Hypothalamus (tissue), 51 donors: ENCODE measurements at places on chromosomes 2 and 18.

GRCh38 chr2:55547001-55547400 lies 27.5 kb downstream of the CFAP36 start:
- no peak for DNase-seq

GRCh38 chr18:50619861-50620275 lies 60.0 kb downstream of the MAPK4 start:
- no peak for DNase-seq

GRCh38 chr2:36696533-36696932 lies at the start of gene VIT:
Gene VIT (plus strand): TSS chr2:36696707. CDS start chr2:36716371, 19,664 bp downstream.
- DNase-seq, result no peak

DNA sequence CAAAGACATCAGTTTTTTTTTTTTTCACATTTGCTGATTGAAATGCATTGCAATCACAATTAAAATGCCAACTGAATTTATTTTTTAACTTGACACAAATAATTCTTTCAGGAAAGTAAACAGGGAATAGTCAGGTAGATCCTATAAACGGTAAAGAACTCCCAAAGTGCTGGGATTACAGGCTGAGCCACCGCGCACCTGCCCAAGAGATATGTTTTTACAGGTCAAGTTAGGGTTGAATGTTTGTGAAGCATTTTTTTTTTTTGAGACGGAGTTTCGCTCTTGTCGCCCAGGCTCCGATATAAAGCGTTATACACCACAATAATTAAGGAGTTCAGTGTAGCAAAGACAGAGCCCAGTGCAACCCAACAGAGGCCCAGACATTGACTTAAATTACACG lies 15.1 kb downstream of the ITM2C start:
- no peak for DNase-seq

DNA sequence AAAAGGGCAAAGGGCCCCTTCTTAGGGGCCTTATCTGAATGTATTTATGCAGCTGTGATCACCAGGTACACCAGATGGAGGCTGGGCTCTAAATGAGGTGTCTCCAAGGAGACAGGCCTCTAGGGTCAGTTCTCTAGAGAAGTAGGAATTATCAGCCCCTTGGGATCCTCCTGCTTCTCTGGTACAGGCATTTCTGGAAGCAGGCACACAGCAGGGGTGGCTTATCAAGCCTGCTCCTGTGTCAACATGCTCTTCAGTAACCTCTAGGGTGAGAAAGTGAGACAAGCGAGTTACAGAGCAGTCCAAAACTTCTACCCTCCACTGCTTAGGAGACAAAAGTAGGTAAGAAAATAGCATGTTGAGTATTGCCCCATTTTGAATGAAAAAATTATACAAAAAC lies 13.8 kb downstream of the TPGS2 start:
- no peak for DNase-seq

DNA sequence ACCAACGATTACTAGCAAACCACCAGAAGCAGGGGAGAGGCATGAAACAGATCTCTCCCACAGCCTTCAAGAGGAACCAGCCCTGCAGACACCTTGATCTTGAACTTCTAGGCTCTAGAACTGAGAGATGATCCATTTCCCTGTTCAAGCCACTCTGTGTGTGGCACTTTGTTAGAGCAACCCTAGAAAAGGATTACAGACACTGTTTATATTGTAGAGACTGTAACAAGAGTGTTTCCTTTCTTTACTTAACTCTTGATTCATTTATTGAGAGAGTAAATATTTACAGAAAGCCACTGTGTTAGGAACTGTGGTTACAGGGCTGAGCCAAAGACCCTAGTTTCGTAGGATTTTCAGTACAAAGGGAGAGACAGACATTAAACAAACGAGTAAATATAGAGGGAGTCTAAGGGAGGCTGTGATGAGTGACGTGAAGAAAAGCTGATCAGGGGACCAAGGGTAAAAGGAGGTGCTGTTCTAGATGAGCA lies 10.9 kb downstream of the CCDC68 start:
- no peak for DNase-seq

DNA sequence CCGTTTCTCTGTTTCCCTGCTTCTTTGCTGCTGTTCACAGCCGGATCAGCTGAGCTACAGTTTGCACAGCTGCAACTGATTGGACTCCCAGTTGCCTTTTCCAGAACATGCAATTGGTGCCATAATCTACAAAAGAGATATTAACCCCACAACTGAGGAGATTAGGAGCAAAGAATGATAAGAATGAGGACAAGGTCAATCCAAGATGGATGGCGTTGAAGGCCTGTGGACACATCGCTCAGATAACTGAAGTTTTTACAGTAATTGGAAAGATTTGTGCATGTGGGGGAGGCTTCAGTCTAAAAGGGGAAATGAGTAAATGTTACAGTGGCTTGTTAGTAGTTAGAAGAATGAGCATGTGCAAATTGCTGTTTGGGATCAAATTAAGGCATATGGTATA lies 263.2 kb downstream of the TGIF1 start:
- DNase-seq, result no peak

- no peak for DNase-seq
Observed at GRCh38 chr18:35521133-35521532, 23.4 kb upstream of the INO80C start.

GRCh38 chr2:174334278-174334715 lies 457 bp upstream of the SP9 start:
- no peak for DNase-seq

DNA sequence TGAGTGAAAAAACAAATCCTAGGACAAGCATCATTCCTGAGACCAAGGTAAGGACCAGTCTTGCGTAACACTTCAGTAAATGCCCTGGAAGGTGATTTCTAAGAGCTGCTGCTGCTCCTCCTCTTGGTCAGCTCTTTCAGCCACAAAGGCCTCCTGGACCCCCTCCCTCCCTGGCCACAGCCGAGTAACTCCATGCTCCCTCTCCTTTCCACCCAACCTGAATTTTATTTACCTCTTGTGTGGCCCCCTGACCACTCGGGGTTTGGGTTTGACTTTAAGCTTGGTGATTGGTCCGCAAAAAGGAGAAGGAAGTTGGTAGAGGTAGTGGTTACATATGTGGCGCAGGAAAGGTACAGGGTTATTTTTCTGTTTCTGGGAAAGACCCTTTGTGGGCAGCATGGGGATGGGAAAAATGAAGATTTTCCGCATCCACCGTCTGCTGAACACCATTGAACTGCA lies 9.2 kb downstream of the HTRA2 start:
- DNase-seq, result no peak

DNA sequence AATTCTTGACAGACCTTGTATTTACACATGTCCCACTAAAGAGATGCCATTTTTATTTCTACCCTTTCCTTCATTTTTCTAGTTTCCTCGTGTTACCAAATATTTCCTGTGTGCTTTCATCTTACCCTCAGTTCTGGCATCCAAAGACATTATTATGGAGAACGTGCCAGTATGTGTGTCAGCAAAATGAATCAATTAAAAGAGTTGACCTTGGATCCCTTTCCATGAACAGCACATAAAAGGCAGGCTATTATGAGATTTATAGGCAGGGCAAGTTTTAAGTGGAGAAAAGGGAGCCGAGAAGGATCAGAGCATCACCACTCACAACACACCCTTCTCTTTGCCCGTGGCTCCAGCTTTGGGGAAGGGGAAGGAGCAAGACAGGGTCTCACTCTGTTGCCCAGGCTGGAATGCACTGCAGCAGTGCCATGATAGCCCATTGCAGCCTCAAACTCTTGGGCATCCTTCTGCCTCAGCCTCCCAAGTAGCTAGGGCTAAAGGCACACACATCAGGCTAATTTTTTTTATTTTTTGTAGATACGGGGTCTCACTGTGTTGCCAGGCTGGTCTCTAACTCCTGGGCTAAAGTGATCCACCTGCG lies 149.9 kb downstream of the GFPT1 start:
- DNase-seq, result no peak

DNA sequence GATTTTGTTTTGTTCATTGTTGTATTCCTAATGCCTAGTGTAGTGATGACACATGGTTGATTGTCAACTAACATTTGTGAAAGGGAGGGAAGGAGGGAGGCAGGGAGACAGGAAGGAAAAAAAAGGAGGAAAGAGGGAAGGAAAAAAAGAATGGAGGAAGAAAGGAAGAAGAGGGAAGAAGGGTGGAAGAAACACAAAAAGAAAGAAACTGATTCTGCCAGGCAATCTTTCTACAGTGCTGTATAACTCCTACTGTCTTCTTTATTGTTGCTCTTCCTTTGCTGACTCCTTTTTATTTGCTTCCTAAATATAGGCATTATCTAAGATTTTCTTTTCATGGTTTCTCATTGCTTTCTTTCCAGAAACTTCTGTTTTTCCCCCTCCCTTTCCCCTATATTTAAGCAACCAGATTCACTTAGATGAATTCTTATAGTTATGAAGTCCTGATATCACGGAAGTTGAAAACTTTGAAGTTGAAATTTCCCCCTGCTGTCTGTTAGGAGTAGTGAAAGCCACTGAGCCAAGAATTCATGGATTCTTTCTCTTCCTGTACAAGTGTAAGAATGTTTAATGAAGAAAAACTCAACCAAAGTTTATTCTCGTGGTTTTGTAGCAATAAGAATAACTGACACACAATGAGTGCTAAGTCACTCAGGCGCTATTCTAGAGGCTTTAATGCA lies 305.1 kb upstream of the FSHR start:
- DNase-seq, result no peak

GRCh38 chr2:240132651-240132980 lies 3.5 kb downstream of the COPS9 start:
- DNase-seq, result no peak

DNA sequence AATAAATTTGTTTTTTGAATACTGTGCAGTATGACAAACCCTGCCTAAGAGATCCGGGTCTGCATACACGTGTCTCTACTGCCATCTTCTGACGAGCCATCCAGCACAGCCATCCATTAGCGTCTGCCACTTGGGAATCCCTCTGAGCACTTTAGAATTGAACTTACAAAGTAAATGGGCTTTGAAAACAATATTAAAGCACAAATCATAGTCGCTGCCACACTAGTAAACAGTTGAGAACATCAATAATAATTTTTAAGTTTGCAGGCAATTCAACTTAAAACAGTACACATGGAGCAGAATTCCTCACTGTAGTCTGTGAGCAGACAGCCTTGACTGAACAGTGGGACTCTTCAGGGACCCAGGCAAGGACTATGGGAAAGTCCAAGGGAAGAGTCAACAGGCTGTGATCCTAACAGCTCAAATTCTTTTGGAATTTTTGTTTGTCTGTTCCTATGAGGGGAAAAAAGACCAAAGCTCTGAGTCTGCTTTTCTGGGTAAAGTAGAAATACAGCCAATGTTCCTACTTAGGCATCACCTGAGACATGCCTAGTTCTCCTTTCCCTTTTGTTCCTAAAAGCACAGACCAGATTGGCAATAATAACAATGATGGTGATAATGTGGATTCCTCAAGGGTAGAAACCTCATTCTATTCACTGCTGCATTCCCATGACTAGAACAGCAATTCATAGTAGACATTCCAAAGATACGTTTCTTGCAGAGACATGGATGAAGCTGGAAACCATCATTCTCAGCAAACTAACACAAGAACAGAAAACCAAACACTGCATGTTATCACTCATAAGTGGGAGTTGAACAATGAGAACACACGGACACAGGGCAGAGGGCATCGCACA lies 92.9 kb downstream of the MREG start:
- DNase-seq, result no peak

GRCh38 chr2:141570474-141571131 lies 560.2 kb downstream of the LRP1B start:
- no peak for DNase-seq

GRCh38 chr2:17813010-17813741 lies 3.1 kb upstream of the MSGN1 start:
- no peak for DNase-seq

- DNase-seq, result no peak
Observed at GRCh38 chr2:183057333-183057985, 19.2 kb upstream of the NCKAP1 start.

GRCh38 chr2:100580367-100581276 lies 17.8 kb downstream of the PDCL3 start:
- no peak for DNase-seq

- no peak for DNase-seq
Observed at GRCh38 chr18:32553174-32553573, 82.5 kb upstream of the GAREM1 start.

DNA sequence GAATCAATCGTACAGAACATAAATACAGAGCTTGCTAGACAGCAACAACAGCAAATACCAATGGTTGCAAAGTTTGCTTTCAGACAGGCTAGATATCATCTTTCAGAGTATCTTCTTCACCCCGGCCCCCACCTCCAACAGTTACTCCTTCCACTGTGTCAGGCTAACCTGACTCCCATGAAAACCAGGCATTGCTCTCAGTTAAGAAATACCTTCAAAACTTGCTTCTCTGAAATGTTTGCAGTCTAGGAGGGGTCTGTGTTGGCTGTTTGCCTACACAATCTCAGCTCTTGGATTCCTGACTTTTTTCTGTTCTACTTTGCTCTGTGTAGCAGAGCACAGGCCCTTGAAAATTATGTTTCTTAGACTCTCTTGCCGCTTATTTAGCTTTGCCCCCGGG lies 599.5 kb upstream of the SYT4 start:
- no peak for DNase-seq

GRCh38 chr2:48529676-48530032 lies 300 bp upstream of the STON1 start:
- no peak for DNase-seq

DNA sequence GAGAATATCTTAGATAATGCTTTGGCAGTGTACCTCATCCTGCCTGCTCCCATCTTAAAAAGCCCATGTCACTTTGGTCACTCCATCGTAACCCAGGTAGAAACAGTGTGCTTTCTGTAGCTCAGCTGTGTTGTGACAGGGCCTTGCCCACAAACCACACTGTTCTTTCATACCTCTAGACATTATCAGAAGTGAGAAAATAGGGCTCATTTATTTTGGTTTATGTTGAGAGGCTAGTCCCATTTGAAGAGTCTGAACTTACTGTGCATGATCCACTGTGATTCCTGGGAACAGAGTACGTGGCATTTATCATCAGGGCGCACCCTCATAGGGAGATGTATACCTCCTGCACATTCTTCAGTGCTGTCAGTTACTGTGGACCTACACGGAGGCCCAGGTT lies 69.7 kb downstream of the FEZ2 start:
- DNase-seq, result no peak

- DNase-seq, result no peak
Observed at GRCh38 chr2:219402665-219403515, 15.2 kb upstream of the DNPEP start.

GRCh38 chr2:142675398-142675797 lies 202.1 kb upstream of the KYNU start:
- no peak for DNase-seq

DNA sequence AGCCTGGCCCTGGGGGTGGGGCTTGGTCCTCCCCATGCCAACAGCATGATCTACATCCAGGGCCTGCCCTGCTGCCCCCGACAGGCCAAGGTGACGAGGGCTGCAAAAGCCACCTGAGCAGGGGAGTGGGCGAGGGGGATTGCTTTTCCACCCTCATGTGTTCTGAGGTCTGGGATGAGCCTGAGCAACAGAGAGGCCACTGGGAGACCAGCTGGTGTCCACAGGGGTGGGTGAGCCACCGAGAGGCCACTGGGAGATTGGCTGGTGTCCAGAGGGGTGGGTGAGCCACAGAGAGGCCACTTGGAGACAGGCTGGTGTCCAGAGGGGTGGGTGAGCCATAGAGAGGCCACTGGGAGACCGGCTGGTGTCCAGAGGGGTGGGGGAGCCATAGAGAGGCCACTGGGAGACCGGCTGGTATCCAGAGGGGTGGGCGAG lies 147.4 kb upstream of the GPC1 start:
- no peak for DNase-seq

GRCh38 chr18:48803518-48803917 lies 147.2 kb downstream of the SMAD7 start:
- DNase-seq, result no peak
